ENCODE measurements at places on chromosomes 11 and 22. TPM values are rescaled to one million over a fixed set of nuclear protein-coding genes. Genes with fewer than 3 reads are reported as not detected.

GRCh38 chr11:66969584-66970225 is 5.4 kb upstream of the C11orf86 start:
- DNase-seq = no peak

The OR4C5 gene
- polyA plus RNA-seq = not detected

The C22orf42 gene
- polyA plus RNA-seq = 0.21 TPM

GRCh38 chr11:76062733-76063132 is 143.6 kb downstream of the WNT11 start:
- DNase-seq = no peak

The CCDC81 gene
- 0.85 TPM for polyA plus RNA-seq

DNA sequence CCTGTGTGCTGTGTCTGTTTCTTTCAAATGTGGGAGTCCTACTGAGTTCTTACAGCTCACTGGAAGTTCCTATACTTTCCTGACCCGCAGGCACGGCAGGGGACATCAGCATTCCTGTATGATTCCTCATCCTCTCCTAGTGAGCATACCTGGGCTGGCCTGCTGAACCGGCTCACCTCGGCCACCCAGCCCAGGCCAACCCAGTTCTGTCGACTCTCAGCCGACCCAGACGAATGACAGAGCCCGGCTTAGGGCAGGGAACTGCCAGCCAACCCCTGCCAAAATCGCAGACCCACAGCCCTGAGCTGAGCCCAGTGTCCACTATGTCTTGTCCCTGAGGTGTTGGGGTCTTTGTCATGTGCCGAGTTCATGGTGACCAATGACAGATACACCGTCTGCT is 339.7 kb downstream of the BRD1 start:
- DNase-seq = no peak

Data from large intestine (tissue), 12 donors.